ENCODE measurements at places on chromosomes 1 and 21.

DNA sequence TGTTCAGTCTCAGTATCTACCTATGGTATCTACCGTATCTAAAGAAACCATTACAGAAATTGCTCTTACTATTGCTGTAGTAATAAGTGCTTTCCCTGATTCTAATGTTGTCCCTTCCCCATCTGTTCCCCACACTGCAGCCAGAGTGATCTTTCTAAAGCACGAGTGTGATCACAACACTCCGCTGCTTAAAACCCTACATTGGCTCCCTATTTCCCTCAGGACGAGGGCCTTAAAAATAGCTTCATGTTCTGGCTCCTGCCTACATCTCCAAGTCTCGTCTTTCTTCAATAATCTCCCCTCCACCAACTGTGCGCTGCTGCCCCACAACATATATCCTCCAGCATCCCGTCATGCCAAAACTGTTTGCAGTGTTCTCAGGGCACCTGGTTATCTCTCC lies 150.6 kb downstream of the SDCCAG8 start:
- DNase-seq: no peak

GRCh38 chr1:205810448-205811157 lies 2.4 kb downstream of the SLC41A1 start:
- DNase-seq: no peak

DNA sequence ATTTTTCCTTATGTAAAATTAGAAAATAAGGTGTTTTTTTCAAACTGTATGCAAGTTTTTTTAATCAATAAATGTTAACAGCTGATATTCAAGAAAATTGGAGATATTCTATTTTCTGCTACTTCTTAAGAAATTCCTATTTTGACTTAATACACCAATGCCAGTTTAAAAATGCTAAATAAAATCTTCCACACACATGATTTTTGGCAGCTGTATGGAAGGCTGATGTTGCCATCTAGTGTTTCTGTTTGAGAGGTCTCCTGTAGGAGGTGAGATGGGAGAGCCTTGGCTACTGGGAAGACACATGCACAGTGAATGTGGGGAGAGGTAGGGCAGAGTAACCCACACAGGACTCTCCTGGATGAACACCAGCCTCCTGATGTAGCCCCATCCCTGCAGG lies 29.2 kb upstream of the OR2B11 start:
- no peak for DNase-seq

GRCh38 chr1:184199036-184199435 lies 147.5 kb downstream of the TSEN15 start:
- DNase-seq: no peak

DNA sequence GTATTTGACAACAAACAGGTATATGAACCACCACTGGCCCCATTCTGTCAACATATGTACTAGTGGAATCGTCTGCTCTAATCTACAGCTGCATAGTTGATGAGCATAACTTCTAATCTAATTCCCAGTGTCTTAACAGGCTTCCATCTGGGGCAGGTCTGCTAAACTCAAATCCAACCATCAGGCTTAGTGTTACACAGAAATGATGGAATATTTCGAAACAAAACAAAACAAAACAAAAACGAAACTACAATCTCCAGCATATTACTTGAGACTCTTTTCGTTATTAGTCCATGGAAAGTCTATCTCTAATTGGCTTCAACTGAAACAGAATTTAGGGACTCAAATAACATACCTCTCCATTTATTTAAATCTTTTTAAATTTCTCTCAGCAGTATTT lies 37.6 kb downstream of the DIPK1A start:
- DNase-seq: no peak

DNA sequence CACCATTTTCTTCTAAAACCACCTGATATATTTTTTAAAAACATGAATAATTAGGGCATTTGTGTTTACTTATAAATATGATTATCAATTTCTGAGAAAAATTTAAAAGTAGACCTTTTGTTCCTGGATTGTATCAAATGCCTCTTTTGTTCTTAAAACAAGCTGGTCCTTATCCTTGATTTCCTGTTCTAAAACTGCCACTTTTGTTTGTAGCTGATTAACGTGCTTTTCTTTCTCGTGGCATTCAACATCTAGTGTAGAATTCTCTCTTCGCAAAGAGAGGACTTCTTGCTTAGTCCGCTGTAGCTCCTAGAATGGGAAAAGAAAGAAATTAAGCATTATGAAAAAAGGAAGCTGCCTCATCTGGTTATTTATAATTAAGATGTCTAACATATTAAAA lies 25.0 kb downstream of the SASS6 start:
- DNase-seq: no peak

DNA sequence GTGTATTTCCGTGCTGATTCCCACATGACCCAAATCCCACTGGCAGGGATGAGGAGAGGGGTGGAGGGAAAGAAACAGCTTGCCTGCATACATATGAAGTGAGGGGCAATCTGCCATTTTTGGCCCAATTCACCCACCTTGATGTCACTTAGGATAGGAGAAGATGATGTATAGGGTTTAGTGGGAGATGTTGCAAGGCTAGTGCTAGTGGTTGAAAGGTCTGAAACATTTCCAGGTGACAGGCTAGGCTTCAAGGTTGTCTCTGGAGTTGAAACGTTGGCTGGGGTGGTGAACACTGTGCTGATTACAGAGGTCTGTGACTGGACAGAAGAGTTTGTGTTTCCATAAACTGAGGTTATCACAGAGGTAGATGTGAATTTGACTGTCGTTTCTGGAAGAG lies 12.1 kb downstream of the CD34 start:
- no peak for DNase-seq

DNA sequence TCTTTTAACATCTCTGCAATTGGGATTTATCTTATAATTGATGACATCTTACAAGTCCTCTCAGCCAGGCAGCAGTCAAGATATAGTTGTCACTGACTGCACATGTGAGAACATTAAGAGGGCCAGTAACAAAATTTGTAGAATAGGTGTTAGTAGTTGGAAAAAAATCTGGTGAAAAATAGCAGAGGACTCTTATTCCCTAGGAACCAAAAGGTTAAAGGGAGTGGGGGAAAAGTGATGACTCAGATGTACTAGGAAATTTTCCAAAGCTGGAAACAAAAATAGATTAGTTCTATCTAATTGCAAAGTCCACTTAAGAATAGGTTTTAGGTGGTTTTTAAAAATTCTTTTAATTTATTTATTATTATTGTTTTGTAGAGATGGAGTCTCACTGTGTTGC lies 3.6 kb downstream of the NUP210L start:
- DNase-seq: no peak

DNA sequence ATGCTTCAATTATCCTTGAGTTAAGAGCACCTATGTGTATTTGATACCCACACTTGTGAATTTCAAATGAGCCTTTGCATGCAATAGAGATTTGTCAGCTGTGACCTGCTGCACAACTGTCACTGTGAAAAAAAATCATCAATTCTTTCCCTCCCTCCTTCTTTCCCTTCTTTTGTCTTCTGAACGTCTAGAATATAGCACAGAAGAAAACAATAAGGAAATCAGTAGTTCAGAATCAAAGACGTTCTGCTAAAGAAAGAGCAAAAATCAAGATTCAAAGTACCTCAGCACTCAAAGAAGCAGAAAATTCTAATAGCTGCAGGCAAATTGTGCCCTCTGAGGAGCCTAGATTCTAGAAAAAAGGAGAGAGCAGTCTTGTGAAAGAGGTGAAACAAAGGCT lies 1.7 kb upstream of the FMN2 start:
- no peak for DNase-seq

DNA sequence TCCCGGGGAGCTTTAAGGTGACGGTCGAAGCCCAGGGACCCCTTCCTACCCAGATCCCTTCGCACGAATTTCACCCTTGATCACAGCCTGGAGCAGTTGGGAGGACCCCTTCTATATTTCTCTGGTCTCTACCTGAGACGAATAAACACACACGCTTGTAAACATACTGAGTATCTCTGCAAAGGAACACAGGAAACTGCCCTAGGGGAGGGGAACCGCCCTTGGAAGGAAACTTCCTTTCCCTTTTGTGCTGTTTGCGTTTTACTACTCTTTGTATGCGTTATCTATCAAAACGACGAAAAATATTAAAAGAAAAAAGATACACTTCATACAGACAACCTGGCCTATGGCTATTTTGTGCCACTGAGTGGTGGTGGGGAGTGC lies 750 bp downstream of the NECAP2 start:
- no peak for DNase-seq

- no peak for DNase-seq
Observed at GRCh38 chr1:19689085-19689757, 24.5 kb downstream of the HTR6 start.

DNA sequence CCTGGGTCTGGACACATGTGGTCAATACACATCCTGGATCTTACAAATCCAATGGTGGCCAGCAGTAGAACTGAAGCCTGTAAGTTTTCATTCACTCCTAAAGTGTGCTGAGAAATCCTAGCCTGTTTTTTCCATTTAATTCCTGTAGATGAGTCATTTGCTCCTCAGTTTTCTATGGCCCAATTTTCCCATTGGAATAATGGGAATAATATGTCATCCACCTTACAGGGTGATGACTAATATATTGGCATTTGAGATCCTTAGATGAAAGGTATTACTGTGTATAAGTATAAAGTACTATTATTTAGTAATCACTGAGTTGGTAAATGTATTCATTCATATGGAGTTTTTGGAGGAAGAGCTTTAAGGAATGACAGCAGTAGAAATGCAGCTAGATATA lies 89.7 kb upstream of the ADAR start:
- DNase-seq: no peak

- no peak for DNase-seq
Observed at GRCh38 chr1:27122652-27123051, 32.3 kb downstream of the SLC9A1 start.

DNA sequence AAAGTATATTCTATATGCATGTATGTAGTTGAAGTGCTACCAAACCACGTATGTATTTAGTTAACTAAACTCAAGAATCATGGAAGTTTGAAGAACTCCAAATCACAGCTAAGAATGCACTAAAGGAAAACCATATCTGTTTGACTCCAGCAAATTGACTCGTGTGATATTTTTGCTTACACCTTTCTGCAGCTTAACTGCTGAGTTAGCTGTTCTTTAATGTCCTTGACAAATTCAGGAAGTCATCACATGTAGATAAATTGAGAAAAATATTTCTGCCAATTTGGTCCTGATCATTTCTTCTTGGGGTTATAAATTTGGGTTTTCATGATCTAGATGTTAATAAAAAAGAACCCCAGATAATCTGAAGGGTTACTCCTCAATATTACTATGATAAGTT lies 83.0 kb downstream of the NFIA start:
- no peak for DNase-seq

DNA sequence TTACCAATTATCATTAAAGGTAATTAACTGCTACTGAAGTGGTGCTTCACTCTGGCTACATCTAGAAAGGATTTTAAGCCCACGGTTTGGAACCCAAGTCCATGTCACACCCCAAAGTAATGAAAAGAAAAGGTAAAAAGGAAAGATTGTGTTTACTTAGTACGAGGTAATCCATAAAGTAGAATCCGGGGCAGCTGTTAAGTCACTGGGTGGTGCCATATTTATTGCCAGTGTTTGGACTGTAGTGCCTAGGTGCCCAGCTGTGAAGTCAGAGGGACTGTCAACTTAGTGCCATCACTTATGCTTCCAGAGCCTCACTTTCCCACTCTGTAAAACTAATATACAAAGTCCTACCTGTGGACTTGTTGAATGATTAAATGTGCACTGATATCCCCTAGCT lies 52.2 kb upstream of the GRHL3 start:
- no peak for DNase-seq

- no peak for DNase-seq
Observed at GRCh38 chr1:222592171-222592570, 2.4 kb upstream of the TAF1A start.

- DNase-seq: no peak
Observed at GRCh38 chr1:17581389-17582123, 42.1 kb downstream of the ARHGEF10L start.

DNA sequence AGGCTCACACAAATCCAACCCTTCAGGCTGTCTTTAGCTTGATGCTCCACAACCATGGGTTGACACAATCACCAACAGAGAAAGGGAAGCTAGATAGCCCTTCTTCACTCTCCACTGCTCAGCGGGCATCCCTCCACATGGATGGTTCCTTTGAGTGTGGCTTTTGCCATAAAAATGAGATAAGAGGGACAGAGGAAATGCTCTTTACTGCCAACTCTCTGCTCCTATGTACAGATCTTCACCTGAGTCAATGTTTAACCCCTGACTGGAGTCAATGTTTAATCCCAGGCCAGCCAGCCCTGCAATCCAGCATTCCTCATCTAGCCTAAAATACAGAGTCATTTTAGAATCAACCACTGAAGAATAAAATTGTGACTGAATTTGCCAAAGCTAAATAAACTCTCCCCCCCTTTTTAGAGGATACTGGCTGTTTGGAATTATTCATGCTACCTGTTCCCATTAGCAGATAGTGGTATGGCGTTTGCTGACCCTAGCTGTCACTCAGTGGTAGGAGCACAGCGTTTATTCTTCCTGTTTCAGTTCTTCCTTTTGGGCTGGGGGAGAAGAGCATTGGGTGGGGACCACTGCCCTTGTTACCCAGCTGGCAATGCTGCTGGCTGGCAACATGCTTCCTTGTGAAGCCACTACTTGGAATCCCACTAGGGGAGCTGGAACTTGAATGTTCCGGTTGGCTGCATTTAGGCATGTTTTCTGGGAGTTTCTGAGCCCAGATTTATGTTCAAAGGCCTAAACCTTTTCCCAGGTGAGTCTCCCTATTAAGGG lies 5.2 kb upstream of the PIGR start:
- DNase-seq: no peak

DNA sequence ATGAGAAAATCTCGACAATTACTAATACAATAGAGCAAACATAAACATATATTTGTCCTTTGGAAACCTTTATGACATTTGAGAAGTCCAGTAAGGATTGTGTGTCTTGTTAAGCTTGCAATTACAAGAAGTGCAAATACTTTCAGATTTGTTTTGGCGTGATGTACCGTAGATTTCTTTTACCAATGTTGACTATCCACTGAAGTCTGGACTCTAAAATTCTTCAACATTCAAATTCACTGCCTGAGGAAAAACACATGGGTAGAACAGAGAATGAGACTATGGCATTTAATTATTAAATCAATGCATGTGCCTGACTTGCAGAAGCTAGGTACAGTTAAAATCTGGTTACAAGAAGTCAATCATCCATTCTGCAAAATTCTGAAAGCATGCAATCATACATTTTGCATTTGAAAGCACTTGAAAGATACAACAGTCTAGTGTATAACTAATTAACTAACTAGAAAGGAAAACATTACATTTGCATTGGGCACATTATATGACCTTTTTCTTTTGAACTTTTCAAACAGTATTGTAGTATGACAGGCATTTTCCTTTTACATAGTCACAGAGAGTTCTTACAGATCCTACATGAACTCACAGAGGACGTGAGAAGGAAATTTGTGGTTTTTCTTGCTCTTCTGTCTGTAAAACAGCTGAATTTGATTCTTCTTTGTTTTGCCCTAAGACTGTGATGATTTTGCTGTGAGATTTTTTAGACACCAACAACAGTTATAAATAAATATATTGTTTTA lies 511.1 kb upstream of the ADGRL4 start:
- no peak for DNase-seq

DNA sequence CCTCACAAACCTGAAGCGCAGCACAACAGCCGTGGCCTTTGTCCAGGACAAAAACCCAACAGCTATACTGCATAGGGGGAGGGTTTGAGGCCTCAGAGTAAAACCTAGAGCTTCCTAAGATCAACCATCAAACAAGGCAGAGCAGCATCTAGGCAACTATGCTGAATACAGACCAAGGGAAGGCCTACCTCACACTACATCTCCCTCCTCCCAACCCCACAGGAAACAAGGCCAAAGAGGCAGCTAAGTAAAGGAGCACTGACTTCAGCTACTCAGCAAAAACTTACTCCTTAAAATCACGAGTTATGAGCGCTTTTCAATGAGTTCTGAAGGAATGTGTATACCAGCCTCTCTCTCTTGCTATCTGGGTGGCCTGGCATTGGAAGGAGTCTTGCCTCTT lies 12.4 kb downstream of the XKR8 start:
- no peak for DNase-seq
